ENCODE measurements at places on chromosomes 3 and 15.

GRCh38 chr3:190585805-190586630, 72.1 kb downstream of the IL1RAP start:
- DNase-seq, result peak; percentile 25

- no peak for DNase-seq
Measured at GRCh38 chr15:74418575-74419338, 15.0 kb downstream of the SEMA7A start.

GRCh38 chr3:156321945-156322344, 201.6 kb downstream of the KCNAB1 start:
- DNase-seq, result no peak

GRCh38 chr3:44867421-44868111, 5.9 kb downstream of the TMEM42 start:
- DNase-seq, result no peak

DNA sequence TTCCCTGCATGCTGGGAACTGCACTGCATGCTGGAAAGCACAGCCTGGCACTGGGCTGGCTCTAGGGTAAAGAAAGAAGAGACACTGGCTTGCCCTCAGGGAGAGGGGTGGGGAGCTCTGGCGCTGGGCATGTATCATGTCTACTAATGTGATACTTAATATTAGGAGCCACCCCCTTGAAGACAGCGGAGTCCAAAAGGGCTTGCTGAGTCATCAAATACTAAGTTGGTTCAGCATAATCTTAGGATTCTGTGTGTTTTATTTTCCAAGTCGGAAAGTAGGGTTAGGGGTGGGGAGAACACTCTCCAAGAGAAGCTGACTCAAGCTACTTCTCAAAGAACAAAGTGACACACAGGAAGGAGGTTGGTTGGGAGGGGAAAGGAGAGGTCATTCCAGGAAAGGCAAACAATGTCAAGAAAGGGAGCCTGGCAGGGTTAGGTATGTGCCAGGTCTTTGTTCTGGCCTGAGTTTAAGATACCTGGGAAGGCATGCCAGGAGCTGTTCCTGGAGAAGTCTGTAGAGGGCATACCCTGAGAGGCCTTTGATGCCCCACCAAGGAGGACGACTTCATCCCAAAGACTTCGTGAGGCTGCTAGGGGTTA, 237.8 kb upstream of the NR2E3 start:
- DNase-seq, result no peak

GRCh38 chr3:12303534-12303933, 14.7 kb downstream of the PPARG start:
- no peak for DNase-seq

GRCh38 chr3:157110761-157111278, 49.1 kb downstream of the CCNL1 start:
- DNase-seq, result no peak

DNA sequence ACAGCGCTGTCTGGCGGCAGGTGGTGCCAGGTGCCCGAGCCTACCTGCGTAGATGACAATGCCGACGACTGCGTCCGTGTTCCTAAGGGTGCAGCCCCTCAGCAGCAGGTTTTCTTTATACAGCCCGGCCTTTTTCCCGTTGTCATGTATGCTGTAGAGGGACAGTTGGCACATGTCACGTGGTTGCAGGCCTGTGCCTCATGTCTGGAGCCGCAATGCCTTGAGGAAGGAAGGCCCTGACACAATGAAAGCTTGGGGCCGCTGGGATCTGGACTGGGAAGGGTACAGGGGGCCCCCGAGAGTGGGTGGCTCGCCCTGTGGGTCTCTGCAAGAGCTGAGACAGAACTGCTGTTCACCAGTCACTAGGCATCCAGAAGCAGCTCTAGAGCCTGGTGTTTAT, 136.0 kb downstream of the ATP10A start:
- no peak for DNase-seq

DNA sequence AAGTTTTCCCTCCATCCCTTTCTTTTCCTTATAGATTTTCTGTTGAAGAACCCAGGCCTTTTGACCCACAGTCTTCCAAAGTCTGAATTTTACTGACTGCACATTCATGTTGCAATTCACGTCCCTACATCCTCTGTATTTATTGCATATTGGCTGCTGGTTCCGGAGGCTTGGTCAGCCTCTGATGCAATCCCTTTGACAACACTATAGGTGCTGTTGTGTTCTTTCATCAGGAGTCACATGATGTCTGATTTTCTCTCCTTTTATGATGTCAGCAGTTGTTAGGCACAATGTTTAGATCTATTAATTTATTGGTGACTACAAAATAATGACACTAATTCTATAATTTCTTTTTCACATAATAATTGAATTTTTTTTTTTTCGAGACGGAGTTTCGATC, 8.7 kb downstream of the CYP1A1 start:
- peak; percentile 43 for DNase-seq

- peak; percentile 67 for DNase-seq
Measured at GRCh38 chr3:146189519-146190173, 28.7 kb upstream of the PLOD2 start.

DNA sequence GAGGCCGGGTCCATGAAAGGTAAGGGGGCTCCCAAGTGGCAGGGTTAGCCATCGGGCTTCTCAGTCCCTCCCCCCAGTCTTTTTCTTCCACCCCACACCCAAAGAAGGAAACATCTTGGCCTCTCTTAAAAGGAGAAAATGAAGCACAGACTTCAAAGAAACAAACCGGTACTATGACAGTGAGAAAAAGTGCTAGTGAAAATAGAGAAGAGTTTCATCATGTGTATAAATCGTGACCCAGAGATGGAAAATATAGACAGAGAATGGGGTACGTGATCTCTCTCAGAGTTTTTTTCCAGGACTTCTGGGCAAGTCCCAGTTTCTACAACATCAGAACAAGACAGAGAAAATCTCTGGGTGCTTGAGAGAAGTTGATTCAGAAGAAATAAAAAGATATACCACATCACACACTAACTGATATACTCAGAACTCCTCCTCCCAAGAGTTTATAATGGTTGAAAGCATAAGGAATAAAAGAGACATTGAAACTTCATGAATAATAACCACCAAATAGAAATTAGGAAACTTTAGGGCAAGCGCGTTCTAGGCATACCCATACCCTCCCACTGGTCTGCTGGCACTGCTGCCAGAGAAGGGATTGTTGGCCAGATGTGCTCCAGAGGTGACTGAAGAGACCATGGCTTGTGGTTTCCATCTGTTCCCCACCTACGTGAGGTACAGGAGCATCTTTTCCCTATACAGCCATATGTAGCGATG, 318.9 kb upstream of the CHRM5 start:
- no peak for DNase-seq

GRCh38 chr15:73697033-73697467, 12.9 kb downstream of the CD276 start:
- DNase-seq, result peak; percentile 90

DNA sequence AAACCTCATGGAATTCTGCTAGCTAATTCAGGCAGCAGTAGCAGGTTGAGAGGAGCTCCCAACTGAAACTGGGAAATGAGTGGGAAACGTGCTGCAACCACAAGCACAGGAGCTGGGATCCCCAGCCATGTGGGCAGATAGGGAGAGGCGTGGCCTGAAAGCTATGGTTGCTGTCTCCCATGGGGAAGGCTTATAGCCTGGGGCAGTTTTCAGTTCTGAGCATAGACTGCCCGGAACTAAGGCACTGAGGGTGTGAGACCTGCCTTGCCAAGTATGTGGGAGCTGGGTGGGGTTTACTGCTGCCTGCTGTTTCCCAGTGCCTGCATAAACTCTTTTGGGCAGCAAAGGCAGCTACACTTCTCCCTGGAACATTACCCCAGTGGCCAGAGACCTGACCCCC, 229.5 kb downstream of the TUSC7 start:
- DNase-seq, result no peak

GRCh38 chr3:71171247-71171646, 412.3 kb downstream of the FOXP1 start:
- DNase-seq, result no peak

DNA sequence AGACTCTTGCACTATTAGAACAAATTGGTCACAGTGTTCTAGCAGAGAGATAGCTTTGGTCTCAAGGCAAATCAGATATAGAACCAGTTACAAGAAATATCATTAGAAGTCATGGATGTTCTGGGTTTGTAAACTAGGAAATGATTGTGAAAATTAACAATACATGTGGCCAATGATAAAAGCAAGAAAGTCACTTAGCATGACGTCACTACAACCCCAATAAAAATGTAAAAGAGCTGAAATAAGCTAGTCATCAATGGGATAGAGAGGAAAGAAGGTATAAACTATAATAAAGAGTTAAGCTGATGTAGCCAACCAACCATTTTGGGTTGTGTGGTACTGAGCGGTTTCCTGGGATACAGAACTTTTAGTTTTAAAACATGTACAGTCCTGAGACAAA, 32.1 kb upstream of the KCNH8 start:
- no peak for DNase-seq

DNA sequence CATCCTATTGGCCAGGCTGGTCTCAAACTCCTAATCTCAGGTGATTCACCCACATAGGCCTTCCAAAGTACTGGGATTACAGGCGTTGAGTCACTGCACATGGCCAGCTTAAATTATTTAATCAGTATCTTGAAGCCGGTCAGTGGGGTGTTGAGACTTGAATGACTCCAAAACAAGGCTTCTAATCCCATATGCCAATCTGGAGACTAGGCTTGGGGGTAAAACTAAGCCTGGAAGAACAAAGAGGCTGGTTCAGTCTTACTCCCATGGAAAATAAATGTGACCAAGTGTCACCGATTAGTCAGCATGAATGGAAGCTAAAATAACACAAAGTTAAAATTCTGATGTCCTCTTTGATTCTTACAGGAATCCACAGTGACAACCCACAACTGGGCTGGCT, 509.1 kb downstream of the FOXP1 start:
- DNase-seq, result no peak

DNA sequence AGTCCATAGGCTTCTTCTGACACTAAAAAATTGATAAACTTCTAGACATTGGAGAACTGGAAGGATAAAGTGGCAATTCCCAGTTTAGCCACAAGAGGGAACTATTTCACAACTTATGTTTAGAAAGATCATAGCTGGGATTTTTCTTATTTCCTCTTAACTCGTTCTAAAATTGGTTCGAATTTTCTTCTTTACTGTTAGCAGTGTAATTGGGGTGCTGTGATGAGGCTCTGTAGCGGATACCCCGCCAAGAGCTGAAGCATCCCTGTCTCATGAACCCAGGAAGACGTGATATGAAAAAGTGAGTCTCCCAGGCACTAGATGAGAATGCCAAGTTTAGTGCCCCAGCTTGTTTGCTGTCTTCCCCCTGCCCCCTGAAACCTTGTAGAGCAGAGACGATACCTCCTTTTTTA, 85.1 kb downstream of the PDCD6IP start:
- DNase-seq, result peak; percentile 50

- DNase-seq, result no peak
Measured at GRCh38 chr15:86164232-86164898, 84.7 kb downstream of the AGBL1 start.

DNA sequence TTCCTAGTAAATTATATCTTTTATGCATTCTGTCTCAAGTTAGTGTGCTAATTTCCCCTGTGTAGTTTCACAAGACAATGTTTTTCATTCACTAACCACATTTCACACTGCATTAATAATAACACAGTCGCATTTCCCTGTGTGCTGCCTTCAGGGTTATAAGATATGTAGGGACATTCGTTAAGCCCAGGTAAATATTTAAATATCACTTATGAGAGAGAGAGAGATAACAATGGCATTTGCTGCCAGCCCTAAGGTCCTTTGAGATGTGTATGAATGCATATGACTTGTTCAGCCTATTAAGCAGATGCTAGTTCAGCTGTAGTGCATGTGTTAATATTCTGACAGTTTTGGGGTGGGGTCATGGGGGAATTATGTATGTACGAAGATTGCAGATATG, 876.7 kb downstream of the NAALADL2 start:
- no peak for DNase-seq

DNA sequence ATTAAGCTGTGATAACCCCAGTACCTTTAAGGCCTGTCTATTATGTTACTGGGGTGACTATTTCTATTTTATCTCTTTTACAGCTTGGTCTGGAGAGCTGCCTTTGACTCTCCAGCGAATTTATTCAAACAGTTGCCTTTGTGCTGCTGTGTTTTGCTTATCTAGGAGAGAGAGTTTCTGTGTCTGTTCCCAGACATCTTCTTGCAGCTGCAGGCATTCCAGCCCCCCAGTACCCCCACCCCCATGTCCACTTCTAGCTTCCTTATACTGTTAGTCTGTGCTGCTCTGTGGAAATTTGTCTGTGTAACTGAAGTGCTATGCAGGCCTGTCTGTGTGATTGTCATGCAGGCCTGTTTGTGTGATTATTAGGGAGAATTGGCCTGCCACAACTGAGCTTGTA, 713.7 kb upstream of the SEMA6D start:
- no peak for DNase-seq

DNA sequence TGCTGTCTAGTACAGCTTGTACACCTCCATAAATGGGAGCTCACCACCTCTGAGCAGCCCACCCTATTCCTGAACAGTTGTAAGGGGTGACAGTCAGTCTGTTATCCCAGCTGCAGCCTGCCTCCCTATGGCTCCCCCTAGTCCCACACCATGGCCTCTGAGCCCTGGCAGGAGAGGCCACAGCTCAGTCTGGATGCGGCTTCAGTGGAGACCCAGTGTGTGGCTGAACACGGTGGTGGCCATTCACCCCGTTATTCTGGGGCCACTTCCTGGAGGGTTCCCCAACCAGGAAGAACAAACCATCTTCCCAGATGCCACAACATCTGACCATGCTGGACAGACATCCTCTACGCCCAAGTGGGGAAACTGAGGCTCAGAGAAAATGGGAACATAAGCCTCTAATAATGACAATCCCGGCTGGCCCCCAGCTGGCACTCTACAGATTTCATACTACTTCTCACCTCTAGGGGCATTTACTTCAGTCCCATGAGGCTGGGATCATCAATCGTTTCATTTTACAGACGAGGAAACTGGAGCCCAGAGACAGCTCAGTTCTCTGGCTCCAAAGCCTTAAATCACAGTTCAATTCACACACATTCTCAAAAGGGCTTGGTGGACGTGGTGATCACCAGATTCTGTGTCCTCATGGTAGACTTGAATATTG, 9.2 kb upstream of the GRIP2 start:
- DNase-seq, result peak; percentile 60

DNA sequence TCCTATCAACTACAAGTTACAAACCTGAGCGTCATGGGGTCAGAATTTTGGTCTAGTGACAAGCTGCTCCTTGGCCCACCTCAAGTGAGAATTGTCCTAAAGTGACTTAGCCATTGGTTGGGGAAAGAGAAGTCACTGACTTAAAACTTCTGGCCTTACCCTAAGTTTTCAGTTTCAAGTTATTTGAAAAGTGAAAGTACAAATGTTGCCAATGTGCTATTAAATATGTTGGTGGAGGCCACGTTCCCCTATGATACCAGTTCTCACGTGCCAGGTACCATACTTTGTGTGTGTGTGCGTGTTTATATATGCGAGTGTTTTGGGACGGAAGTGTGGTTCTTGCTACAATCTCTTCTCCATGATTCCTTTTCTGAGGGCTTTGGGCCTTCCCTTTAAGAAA, 22.6 kb upstream of the RASGRP1 start:
- no peak for DNase-seq

DNA sequence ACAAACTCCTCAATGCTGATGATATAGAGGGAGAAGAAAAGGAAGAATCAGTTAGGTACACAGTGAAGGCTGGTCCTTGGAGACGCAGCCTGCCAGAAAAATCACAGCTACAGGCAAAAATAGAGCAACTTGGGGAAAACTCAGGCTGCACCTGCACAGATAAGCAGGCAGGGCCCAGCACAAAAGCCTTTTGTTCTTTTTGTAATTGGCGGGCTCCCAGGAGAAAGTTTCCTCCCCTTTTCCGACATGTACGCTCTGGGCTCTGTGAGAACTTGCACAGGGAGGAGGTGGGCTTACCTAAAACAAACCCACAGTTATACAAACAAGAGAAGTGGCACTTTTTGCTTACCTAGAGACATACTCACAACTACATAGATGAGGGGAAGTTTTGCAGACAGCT, 813.4 kb upstream of the EPHA6 start:
- DNase-seq, result no peak

All from AML-193 (cell line).